ENCODE measurements at places on chromosomes 7 and 10.

- DNase-seq = peak; percentile 61
Measured at GRCh38 chr10:121974535-121975294, at the start of gene NSMCE4A. NSMCE4A (minus strand) TSS chr10:121975217; CDS start chr10:121975165, 52 bp downstream.

DNA sequence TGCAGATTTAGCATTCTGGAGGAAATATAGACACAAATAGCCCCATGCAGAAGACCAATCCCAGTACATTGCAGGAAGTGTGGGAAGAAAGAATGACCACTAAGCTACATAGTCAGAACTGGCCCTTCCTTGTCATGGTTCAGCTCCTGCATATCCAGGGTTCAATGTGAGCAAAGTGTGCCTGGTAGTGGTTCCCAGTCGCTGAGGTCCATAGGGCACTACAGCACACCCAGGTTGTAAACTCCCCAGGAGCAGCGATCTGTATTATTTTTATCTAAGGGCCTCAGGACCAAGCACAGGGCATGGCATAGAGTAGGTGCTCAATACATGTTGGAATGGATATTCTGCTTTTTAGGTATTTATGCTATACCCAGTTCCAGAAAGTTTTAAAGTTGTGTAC, 114.4 kb downstream of the RTKN2 start:
- DNase-seq = no peak

DNA sequence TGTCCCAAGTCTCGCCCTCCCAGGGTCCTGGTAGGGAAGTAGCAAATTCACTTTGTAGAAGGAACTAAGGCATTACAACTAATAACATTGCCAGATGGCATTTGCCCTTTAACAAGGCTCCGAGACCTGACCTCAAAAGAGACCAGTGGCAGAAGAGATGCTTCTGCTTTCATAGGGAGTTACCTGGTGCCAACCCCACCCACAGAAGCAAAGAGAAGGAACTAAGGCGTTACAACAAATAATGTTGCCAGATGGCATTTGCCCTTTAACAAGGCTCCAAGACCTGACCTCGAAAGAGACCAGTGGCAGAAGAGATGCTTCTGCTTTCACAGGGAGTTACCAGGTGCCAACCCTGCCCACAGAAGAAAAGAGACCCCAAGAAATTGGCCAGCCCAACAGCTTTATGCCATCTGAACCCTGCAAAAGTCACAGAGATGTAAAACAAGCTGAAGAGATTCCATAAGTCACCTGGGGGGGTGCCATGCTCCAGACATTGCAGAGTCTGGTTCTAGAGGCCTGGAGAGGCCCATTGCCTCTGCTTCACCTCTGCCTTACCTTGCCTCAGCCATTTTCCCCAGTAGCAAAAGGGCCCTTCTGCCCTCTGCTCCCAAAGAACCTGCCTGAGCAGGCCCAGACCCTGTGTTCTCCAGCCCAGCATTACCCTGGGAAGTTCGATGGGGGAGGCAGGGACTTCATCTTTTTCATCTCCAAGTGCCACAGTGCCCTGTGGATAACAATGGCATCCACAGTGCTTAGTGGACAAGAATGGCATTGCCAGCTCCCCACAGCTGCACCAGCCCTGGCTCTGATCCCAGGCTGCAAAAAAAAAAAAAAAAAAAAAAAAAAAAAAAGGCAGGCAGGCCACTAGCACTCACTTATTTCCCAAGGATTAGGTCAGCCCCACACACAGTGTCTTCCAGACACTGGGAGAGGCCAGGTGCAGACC, 179.5 kb upstream of the PLXNA4 start:
- DNase-seq = no peak

DNA sequence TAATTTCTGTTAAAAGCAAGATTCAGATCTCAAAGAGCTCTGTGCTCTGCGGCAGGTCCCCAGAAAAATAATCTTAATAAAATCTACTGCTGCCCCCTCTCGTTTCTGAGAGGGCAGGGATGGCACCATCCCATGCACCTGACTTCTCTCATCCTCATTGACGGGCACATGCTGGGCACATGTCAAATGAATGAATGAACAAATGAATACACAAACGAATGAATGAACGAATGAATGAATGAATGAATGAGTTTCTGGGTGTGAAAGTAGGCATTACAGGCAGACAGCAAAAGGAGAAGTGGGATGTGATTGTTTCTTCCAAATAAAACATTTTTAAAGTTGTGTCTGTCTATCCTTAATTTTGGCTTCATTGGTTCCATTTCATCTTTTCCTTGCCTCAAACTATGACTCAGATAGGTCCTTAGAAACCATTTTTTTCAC, 398.1 kb upstream of the PRKCQ start:
- DNase-seq = no peak

- DNase-seq = no peak
Measured at GRCh38 chr7:3520206-3520605, 219.2 kb downstream of the SDK1 start.
